ENCODE measurements at places on chromosomes 11 and 22.

DNA sequence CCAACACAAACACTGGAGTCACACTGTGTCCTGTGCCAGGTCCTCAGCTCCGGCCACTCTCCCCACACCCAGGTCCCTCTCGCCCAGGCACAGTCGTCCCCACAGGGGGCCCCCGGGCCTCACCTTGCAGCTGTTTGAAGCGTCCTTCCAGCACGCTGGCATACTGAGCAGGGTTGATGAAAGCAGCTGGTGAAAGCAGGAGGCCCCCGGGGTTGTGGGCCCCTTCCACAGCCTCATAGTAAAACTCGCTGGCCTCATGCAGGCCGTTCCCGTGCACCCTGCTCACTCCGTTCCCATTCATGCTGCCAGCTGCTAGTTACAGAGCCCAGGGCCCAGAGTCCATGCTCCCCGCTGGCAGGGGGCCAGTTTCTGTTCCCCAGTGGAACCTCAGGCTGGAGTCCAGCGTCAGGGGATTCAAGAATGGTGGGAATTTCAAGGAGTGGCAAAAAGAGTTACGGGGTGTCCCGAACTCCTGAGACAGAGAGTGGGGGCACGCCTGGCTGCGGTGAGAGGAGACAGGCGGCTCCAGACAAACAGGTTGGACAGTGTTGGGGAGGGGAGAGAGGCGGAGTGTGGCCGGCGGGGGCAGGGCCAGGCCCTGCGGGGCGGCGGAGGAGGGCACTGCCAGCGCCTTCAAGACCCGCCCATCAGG is 10.6 kb downstream of the SPTBN2 start:
- H3K27me3 ChIP-seq = peaks cover 47% of the 10 kb centered on the region
- H3K36me3 ChIP-seq = no peaks in the 10 kb centered on the region
- no peak overlapping the region for H3K27ac ChIP-seq

DNA sequence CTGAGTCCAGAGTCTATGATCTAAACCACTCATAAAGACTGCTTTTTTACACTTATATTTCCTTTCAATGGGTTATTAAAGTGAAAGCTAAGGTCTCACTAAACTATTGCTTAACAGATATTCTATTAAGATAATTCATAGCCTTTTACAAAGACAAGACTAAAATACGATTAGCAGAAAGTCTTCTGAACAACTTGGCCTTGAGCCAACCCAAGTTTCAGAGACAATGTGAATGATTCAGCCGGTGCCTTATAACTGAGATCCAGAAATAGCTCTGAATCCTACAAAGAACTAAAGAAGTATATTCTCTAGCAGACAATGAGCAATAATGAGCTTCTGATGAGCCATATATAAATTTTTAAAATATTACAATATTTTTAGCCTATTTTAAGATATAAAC is 41.5 kb upstream of the CARD18 start:
- no peaks in the 10 kb centered on the region for H3K36me3 ChIP-seq
- H3K4me3 ChIP-seq = peak overlapping the region; percentile 32
- DNase-seq = peak; percentile 53
- H3K4me1 ChIP-seq = peaks cover 34% of the 10 kb centered on the region

- H3K27ac ChIP-seq = peak overlapping the region; percentile 64
- no peaks in the 10 kb centered on the region for H3K27me3 ChIP-seq
- H3K4me1 ChIP-seq = peaks cover 11% of the 10 kb centered on the region
- H3K4me3 ChIP-seq = peak overlapping the region; percentile 32
- H3K36me3 ChIP-seq = no peaks in the 10 kb centered on the region
These were observed 178.8 kb downstream of the IGLL1 start for GRCh38 chr22:23401111-23401909.

DNA sequence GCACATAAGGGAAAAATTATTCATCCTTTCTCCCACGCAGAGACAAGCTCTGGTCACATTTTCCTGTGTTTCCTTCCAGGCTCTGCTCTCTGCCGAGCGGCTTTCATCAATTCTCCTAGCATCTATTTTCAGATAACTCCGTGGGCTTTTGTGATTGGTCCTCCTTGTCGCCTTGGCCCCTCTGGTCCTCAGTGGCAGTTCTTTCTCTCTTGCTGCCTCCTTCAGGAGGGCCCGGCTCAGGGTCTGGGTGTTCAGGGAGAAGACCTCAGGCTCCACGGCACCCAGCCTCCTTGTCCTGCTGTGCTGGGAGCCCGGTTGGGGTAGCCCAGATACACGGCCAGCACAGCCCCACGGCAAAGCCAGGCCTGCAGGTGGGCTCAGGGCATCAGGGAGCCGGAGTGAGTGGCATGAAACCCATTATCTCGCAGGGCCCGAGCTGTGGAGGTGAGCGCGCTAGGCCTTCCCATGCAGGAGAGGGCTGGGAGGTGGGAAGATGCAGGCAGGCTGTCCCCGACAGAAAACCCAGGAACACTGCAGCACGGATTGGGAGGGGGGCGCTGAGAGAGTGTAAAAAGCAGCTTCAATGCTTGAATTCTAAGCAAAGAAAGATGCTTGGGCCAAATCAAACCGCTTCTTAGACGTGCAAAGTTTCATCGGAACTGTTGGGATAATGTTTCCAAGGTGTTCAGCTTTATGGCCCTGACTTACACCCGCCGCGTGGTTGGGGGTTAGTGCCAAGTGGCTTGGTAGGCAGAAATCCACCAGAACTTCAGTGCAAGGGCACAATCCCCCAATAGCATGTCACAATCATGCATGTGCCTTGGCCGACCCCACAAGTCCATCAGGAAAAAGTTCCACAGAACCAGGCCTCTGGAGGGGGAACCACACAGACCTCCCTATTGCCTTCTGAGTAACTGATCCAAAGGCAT is 81.9 kb upstream of the WNT7B start:
- peaks cover 63% of the 10 kb centered on the region for H3K4me1 ChIP-seq
- DNase-seq = no peak
- H3K4me3 ChIP-seq = peak overlapping the region; percentile 87
- peak overlapping the region; percentile 91 for H3K27ac ChIP-seq
- peaks cover 14% of the 10 kb centered on the region for H3K36me3 ChIP-seq

DNA sequence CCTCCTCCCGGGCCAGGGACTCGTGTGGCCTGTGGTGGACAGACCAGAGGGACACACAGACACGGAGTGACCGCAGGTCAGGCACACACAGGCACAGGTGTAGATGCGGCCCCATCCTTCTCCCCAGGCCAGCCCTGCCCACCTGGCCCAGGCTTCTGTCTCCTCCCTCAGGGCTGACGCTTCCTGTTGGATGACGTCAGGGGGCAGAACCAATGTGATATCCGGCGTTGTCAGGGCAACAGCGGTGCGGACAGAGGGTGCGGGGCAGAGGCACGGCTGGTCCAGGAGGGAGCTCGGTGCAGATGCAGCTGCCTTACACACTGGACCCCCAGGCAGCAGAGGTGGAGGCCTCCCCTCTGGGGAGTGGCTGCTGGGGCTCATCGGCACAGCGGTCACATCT is 2.9 kb upstream of the TUBGCP6 start:
- peak; percentile 60 for DNase-seq
- H3K4me3 ChIP-seq = peak overlapping the region; percentile 30
- H3K4me1 ChIP-seq = peaks cover 28% of the 10 kb centered on the region
- peak overlapping the region; percentile 85 for H3K27ac ChIP-seq
- peaks cover 11% of the 10 kb centered on the region for H3K27me3 ChIP-seq

Data from HFFc6 (cell line).